K562 (cell line): ENCODE measurements at places on chromosomes 4 and X. TPM values are rescaled to one million over a fixed set of nuclear protein-coding genes. Genes with fewer than 3 reads are reported as not detected.

Gene S100G
- total RNA-seq, result not detected in 2 replicates

Gene SPANXA2
- not detected in 2 replicates for total RNA-seq

Gene PHOX2B
- total RNA-seq, result not detected in 2 replicates

Gene UGT2B10
- total RNA-seq, result 0.16 and 0.18 TPM in 2 replicates

Gene RASGEF1B
- 0.35 and 0.42 TPM in 2 replicates for total RNA-seq

Gene FGF5
- 2.0 and 2.7 TPM in 2 replicates for total RNA-seq

Gene SHROOM3
- 0.07 and 0.22 TPM in 2 replicates for total RNA-seq

Gene CENPE
- total RNA-seq, result 36.7 and 38.8 TPM in 2 replicates

Gene KLHL4
- 0.09 and 0.16 TPM in 2 replicates for total RNA-seq

- DNase-seq, result no peak
Observed at GRCh38 chrX:20431486-20431885, 164.8 kb upstream of the RPS6KA3 start.

- DNase-seq, result no peak
Observed at GRCh38 chrX:41085878-41086626, 807 bp downstream of the USP9X start.

DNA sequence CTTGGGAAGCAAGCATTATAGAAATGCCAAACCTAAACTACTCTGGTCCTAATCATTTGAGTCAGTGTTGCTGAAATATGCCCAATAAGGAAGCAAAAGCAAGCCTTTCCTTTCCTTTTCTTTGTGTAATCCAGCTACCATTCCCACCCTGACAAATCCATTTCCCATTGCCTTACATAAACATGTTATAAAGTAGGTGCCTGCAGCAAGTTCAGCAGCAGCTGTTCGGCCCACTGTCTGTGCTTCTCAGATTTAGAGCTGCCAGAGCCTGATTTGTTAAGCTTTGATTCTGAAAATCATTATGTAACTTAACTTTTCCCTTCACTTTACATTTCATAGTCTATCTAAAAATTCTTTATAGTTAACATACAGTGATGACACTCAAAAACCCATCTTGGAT, 148.6 kb downstream of the EPHA5 start:
- DNase-seq, result no peak

GRCh38 chr4:147378780-147379179, 102.1 kb upstream of the EDNRA start:
- no peak for DNase-seq

GRCh38 chr4:152860046-152860445, 76.1 kb upstream of the FHDC1 start:
- no peak for DNase-seq

GRCh38 chr4:154916068-154916467, 135.0 kb downstream of the RBM46 start:
- DNase-seq, result no peak

GRCh38 chr4:78585633-78586032, 34.1 kb downstream of the ANXA3 start:
- no peak for DNase-seq

DNA sequence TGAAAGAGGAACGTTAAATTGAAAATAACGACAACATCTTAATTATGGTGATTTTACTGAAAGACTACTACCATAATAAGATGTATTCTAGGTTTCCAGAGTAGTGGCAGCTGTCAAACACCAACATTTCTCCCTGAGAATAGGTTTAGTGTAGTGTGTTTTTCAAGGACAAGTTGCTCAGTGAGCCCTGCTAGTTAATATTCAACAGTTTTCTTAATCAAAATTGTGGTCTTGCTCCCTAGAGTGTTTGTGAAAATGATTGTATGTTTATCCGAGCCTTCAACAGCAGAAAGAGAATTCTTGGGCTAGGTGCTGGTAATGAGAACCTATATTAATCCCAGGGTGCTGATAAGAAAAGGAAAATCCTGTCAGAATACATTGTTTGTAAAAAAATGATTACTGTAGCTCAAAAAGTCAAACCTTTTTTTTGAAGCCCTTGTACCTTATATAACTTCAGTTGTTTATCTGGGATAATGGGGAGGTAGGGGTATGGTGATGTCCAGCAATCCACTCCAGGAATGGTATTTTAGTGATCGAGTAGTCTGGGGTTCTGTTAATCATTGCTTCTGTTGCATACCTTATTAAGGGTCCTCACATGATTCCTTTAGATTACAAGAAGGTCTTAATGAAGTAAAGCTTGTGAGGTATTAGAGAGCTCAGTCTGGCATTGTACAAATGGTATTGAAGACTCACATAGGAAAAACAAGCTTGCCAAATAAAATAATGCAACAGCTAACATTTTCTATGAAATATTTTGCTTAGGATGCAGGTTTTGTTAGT, 110.7 kb downstream of the CCSER1 start:
- no peak for DNase-seq

DNA sequence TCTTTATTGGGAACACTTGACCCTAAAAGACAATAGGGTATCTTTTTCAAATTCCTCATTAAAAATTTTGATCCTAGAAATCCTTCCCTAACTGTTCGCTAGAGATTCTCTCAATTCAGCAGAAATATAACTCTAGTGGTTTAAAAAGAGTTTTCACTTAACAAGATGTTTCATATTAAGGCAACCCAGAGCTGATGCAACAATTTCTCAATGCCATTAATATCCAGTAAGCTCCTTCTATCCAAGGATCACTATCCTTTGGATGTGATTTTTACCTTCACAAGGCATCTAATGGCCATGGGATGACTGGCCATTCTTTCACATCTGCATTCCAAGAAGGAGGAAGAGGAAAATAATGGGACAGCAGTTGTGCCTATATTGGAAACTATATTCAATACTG, 183.4 kb downstream of the ANKRD50 start:
- DNase-seq, result no peak

DNA sequence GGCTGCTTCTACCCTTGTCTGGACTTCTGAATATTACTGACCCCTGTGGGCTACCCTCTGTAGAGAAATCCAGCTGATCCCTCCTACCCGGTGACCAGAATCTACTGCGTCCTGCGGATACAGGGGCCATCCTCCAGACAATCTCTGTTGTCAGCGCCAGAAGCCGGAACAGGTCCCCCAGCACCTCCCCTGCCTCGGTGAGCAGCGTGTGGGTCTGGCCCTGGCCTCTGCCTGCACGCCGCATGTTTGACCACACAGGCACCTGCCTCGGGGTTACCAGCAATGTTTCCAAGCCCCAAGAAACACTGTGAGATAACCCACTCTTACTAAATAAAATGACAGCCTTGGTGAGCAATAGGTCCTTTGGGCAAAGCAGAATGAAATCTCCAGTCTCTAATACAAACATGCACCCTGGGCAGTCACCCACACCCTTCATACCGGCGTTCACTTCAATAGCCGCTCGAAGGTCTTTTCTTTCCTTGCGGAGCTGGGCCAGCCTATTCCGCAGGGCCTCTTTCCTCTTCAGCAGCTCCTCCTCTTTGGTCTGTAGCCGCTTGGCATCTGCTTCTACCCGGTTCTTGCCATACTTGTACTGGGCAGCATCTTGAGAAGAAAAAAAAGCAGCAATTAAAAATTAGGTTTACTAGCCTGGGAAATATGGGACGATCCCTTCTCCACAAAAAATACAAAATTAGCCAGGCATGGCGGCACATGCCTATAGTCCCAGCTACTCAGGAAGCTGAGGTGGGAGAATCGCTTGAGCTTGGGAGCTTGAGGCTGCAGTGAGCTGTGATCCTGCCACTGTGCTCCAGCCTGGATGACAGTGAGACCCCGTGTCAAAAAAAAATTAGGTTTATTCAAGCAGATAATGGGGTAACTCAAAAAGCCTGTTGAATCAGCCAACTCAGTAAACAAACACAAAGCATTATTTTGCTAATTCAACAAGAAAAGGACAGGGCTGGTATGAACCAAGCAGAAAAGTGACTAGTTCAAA, 165.1 kb downstream of the AFAP1 start:
- no peak for DNase-seq

- no peak for DNase-seq
Observed at GRCh38 chr4:7635445-7636239, 200.9 kb upstream of the PSAPL1 start.

DNA sequence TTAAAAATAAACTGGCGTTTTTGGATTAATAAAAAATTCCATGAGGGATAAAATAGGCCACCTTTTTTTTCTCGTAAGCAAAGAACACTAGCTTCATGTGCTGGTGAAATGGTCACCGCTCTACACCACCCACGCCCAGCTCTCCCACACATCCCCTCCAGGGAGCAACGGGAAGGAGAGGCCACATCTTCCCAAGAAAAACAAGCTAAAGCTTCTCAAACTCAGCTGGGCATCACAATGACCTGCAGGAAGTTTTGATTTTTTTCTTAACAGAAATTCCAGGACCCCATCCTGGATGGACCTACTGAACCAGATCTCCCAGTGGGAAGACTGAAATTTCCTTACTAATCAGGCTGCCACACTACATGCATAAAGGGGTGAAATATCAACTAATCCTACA, 9.8 kb downstream of the TSPAN5 start:
- DNase-seq, result no peak

- DNase-seq, result peak; percentile 12
Observed at GRCh38 chr4:154640999-154641398, 28.5 kb upstream of the FGG start.

- DNase-seq, result no peak
Observed at GRCh38 chrX:1481636-1482529, 29.2 kb upstream of the ASMTL start.

DNA sequence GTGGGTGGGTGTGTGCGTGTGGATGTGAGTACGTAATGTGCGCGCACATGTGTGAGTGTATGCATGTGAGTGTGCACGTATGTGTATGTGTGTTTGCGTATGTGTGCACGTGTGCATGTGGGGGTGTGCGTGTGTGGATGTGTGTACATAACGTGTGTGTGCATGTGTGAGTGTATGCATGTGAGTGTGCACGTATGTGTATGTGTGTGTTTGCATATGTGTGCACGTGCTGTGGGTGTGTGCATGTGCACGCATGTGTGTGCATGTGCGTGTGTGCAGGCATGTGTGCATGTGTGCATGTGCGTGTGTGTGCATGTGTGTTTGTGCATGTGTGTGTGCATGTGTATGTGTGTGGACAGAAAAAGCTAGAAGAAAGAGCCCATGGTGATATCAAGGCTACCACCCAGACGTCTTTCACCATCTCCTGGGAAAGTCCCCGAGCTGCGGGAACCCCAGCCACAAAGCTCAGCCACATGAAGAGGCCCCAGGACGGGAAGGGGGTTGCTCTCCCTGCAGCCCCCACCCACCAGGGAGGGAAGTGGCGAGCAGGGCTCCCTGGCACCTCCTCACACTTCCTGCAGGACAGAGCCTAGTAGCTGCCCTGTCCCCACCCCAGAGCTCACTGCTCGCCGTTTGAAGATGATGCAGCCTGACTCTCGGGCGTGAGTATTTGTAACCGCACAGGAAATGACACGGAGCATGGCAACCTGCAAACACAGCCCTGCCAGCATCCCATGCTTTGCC, 108.3 kb downstream of the DCTD start:
- DNase-seq, result no peak

GRCh38 chr4:80900908-80901307, 129.6 kb upstream of the BMP3 start:
- no peak for DNase-seq

DNA sequence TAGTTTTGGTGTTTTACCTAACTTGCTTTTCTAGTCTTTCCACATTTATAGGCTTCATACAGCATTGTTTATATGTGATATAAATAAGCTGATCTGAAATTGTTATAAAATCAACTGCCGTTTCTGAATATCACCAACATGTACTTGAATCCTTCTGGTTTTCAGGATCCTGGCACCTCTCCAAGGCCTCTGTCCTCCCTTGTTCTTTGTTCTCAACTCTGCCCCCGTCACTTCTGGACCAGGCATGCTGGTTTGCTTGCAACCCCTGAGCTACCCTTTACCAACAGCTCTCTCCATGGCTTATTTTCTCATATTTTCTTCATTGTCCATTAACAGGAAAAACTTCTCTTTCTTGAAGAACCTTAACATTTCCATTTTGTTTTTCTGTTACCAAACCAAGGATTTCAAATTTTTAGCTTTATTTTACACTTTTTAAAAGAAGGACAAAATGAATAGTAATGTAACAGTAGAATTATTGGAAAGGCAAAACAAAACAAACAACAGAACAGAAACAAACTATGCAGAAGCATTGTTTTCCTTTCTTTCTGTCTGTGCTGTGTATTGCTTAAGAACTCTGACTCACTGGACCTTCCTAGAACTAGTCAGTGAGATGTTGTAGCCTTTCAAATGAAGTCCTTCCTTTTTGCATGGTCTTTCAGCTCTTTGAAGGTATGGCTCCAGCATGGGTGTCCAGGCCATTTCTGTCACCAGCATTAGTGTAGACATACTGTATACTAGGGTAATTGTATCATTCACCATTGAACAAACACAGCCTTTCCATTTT, 44.8 kb downstream of the BANK1 start:
- DNase-seq, result no peak

GRCh38 chr4:163279713-163280112, 52.7 kb downstream of the NPY1R start:
- no peak for DNase-seq

- no peak for DNase-seq
Observed at GRCh38 chr4:77031544-77031943, 44.2 kb downstream of the CCNI start.

GRCh38 chrX:118928151-118928550, 46.3 kb upstream of the LONRF3 start:
- DNase-seq, result no peak
